Stimulated activated CD8-positive, alpha-beta memory T cell treated with anti-CD3 and anti-CD28 coated beads, Interleukin-4, amount 100 ng/mL, for 4 hours (primary cell): ENCODE measurements at places on chromosomes 1 and 21.
A peak's percentile ranks its signal among the peaks of the same experiment; 100 is the strongest.

DNA sequence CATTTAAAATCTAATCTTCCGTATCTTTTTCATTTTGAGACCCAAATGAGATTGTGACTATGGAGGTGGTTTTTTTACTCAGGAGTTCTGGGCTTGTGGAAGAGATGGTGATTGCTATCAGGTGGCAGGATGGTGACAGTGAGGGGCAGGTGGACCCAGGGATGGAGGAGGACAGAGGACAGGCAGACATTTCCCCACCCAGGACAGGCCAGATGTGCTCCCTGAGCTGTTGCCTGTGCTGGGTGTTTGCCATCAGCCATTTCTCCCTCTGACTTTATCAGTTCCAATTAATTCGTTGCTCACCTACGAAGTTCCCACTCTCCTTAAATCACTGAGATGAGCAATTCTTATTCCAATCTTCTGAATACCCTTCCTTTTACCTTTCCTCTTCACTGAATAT lies 26.5 kb downstream of the C1orf116 start:
- no peak for DNase-seq

GRCh38 chr1:11999236-11999635 lies 19.0 kb downstream of the MFN2 start:
- DNase-seq, result no peak

- no peak for DNase-seq
Observed at GRCh38 chr1:67732750-67733151, 47.8 kb downstream of the GADD45A start.

DNA sequence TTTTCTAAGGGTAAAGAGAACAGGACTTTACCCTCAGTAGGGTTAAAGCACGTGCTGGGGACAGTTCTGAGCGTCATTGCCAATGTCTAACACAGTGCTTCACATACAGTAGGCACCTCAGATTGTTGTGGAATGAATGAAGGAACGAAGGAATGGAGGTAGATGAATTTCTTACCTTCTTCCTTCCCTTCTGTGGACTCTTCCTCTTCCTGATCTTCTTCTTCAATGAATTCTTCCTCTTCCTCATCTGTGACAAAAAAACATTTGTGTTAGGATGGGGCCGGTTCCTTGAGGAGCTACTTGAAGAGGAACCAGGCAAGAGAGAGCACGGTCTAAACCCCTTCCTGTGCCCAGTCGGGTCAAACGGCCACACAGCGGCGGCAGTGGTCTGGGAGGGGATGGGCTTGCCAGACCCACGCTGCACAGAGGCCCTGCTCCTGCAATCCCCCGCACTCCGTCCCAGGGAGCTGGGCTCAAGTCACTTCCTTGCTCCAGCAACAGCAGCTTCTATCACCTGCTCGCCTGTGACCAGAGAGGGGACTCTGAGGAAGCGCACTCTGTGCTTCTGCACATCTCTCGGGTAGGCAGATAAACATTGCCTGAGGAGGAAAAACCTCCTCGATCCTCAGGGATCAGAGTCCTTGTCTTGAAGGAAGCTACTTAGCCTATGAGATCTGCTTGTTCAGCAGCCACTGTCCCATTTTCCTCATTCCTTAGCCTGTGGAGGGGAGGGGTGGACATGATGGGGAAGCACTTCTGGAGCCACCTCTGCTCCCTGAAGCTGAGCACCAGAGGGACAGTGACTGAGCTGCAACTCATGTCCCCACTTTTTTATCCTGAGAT lies 8.0 kb upstream of the SLC30A2 start:
- no peak for DNase-seq

GRCh38 chr1:46301808-46302640 lies 1.4 kb downstream of the LRRC41 start:
- peak; percentile 11 for DNase-seq

DNA sequence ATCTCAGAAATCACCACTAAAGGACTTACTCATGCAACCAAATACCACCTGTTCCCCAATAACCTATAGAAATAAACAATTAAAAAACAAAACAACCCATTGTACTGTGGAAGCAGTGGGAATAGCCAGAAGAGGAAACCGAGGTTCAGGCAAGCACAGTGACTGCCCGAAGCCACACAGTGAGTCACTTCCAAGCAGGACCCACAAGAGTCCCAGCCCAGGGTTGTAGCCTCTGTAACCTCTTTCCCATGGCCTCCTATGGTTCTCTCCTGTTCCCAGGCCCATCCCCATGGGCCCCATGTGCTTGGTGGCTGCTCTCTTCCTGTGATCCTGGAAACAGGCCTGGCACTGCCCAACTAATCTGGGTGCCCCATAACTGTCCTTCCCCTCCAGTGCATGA lies 29.0 kb upstream of the HTR1D start:
- DNase-seq, result no peak
